ENCODE measurements at places on chromosomes 4 and X. TPM values are rescaled to one million over a fixed set of nuclear protein-coding genes. Genes with fewer than 3 reads are reported as not detected.

GRCh38 chrX:135435139-135435922, 13.6 kb downstream of the SMIM10L2A start:
- no peak for DNase-seq

- DNase-seq, result no peak
Measured at GRCh38 chr4:182846036-182846435, 71.2 kb downstream of the DCTD start.

- no peak for DNase-seq
Measured at GRCh38 chr4:141153751-141154510, 20.7 kb upstream of the RNF150 start.

GRCh38 chr4:180280726-180281297, 1962.4 kb upstream of the TENM3 start:
- DNase-seq, result no peak

The CDS1 gene
- 0.31 TPM for total RNA-seq

Measured in sciatic nerve (tissue), 2 donors.